Caco-2 (cell line): ENCODE measurements at places on chromosomes 12 and 14. TPM values are rescaled to one million over a fixed set of nuclear protein-coding genes. Genes with fewer than 3 reads are reported as not detected.
A peak's percentile ranks its signal among the peaks of the same experiment; 100 is the strongest.

Gene CISTR
- not detected in 2 replicates for total RNA-seq

GRCh38 chr12:96195845-96196451, 1.8 kb downstream of the ELK3 start:
- H3K4me3 ChIP-seq, result no peak overlapping the region
- no peaks in the 10 kb centered on the region; the same call in 1 of the 2 replicates for H3K4me1 ChIP-seq

- no peaks in the 10 kb centered on the region for H3K27me3 ChIP-seq
- H3K36me3 ChIP-seq, result no peaks in the 10 kb centered on the region
- DNase-seq, result no peak
These were observed 41.6 kb upstream of the RFX4 start for GRCh38 chr12:106541201-106541600.

DNA sequence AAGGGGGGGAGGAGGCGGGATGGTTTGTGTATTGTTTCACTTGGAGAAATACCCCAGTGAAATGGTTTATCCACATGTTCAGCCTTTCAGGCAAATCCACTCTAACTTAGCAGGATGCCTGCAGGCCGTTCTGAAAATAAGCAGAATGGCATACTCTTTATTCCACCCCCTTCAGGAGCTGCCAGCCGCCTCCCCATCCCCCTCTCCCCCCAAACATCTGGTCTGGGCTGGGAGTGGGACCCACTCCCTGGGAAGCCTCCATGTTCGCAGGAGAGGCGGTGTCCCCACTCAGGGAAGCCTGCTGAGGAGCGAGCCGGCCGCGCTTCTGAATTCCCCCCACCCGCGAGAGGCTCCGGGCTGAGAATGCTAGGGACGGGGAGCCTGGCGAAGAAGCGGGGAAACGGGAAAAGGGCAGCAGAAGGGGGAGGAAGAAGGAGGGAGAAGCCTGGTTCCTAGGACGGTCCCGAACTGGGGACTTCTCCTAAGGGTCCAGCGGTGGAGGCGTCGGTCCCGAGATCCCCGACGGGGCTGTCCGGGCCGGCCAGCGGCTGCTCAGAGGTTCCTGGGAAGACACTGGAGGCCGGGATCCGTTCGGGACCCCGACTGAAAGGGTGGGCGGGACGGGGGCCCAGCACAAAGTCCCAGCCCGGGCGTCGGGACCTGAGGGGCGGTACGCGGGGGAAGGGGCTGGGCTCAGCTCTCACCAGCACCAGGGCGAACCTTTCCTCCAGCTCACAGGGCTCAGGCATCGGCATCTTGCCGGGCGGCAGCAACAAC, 666 bp downstream of the FMNL3 start:
- peak overlapping the region; percentile 76 for H3K4me3 ChIP-seq
- H3K27me3 ChIP-seq, result no peaks in the 10 kb centered on the region
- H3K4me1 ChIP-seq, result peaks cover 5% of the 10 kb centered on the region; the same call in 1 of the 2 replicates
- H3K36me3 ChIP-seq, result no peaks in the 10 kb centered on the region
- no peak overlapping the region for H3K27ac ChIP-seq

DNA sequence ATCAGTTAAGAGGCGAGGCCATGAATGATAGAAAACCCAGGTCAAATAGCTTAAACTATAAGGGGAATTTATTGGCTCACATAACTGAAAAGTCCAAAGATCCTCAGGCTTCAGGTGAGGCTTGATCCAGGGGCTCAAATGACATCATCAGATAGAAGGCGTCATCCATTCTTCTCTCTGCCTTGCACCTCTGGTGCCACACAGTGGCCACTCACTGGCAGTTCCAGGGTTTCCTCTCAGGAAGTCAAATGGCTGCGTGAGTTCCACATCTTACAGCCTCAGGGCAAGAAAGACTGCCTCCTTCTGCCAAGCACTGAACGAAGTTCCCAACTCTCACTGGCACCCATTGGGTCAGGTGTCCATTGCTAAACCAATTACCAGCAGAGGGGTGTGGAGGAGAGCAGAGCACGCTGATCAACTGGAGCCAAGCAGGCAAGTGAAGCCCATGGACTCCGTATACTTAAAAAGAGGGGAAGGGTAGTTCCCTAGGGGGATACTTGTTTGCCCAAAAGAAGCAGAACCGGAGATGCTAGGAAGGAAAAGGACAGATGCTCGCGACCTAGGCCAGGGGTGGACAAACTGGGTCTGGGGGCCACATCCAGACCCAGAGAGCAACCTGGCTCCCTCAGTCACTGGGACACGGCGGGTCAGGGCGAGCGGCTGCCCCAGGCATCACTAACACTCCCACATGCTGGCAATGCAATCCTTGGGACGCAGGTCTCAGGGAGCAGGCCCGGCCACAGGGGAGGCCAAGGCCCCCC, 69.3 kb downstream of the SERPINA3 start:
- H3K27me3 ChIP-seq, result no peaks in the 10 kb centered on the region
- no peak overlapping the region for H3K27ac ChIP-seq
- no peaks in the 10 kb centered on the region for H3K36me3 ChIP-seq

DNA sequence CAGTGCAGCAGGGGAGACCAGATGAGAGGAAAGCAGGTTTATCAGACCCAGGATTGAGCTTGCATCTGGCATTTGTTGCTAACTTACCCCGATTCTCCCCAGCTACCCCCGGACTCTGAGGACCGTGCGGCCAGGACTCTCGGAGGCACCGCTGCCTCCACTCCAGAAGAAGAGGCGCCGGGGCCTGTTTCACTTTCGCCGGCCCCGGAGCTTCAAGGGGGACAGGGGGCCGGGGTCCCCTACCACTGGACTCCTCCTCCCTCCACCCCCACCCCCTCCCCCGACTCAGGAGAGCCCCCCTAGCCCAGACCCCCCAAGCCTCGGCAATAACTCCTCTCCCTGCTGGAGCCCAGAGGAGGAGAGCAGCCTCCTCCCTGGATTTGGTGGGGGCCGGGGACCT, 6.5 kb upstream of the CPNE6 start:
- H3K27me3 ChIP-seq, result no peaks in the 10 kb centered on the region
- no peaks in the 10 kb centered on the region for H3K36me3 ChIP-seq
- H3K4me1 ChIP-seq, result peaks cover 14% of the 10 kb centered on the region; the same call in 1 of the 2 replicates
- no peak overlapping the region for H3K4me3 ChIP-seq
- DNase-seq, result no peak

GRCh38 chr14:64125270-64125669, 168.9 kb downstream of the ESR2 start:
- H3K4me3 ChIP-seq, result no peak overlapping the region
- H3K27ac ChIP-seq, result no peak overlapping the region
- no peaks in the 10 kb centered on the region for H3K27me3 ChIP-seq

Gene DCN
- 0.95 TPM in 1 of 2 replicates, not detected in the other for total RNA-seq

Gene CLEC2A
- total RNA-seq, result not detected in 2 replicates

Gene NYNRIN
- total RNA-seq, result 5.9 and 6.1 TPM in 2 replicates

GRCh38 chr12:47070310-47070709, 9.1 kb upstream of the PCED1B start:
- H3K4me1 ChIP-seq, result no peaks in the 10 kb centered on the region
- no peaks in the 10 kb centered on the region for H3K36me3 ChIP-seq
- H3K27ac ChIP-seq, result no peak overlapping the region
- DNase-seq, result no peak

Gene SLC5A8
- total RNA-seq, result not detected in 2 replicates

DNA sequence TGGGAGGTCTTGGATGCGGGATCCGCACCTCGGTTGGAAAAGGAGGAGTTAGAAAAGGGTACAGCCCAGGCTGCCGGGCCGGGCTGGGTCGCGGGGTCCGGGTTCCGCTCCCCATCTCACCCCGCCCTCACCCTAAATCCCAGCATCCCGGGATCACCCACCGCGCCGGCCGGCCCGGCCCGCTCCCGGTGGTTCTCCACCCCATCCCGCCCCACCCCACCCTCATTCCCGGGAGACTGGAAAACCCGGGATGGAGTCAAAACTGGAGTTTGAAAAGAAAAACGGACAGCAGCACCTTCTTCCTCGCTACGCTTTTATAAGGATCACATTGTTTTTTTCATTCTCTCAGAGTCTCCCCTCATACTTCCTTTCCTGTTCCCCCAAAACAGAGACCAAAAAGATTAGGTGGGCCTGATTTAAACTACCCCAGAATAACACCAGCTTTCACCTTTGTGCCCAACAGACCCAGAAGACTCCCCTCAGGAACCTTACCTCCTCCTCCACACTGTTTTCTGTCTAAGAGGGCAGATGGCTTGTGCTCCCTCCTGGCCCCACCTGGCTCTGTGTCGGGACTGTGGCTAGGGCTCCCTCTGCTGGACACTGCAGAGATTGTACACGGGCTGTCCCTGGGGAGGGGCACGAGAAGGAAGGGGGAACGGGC, 2.8 kb downstream of the GLI1 start:
- H3K4me1 ChIP-seq, result peaks cover 10% of the 10 kb centered on the region
- DNase-seq, result peak; percentile 93
- peak overlapping the region; percentile 49 for H3K27ac ChIP-seq
- H3K27me3 ChIP-seq, result no peaks in the 10 kb centered on the region
- H3K36me3 ChIP-seq, result no peaks in the 10 kb centered on the region

Gene GPR84
- total RNA-seq, result not detected in 2 replicates

- no peaks in the 10 kb centered on the region for H3K36me3 ChIP-seq
- H3K27me3 ChIP-seq, result no peaks in the 10 kb centered on the region
- DNase-seq, result no peak
- H3K27ac ChIP-seq, result no peak overlapping the region
- no peaks in the 10 kb centered on the region for H3K4me1 ChIP-seq
These were observed 24.2 kb upstream of the SLC6A12 start for GRCh38 chr12:238116-238515.

- H3K27ac ChIP-seq, result no peak overlapping the region
- H3K36me3 ChIP-seq, result no peaks in the 10 kb centered on the region
- no peaks in the 10 kb centered on the region for H3K27me3 ChIP-seq
- peaks cover 33% of the 10 kb centered on the region for H3K4me1 ChIP-seq
These were observed 2.8 kb downstream of the TCP11L2 start for GRCh38 chr12:106305376-106305775.

Gene KRT73
- total RNA-seq, result not detected in 2 replicates

- no peak for DNase-seq
- H3K4me1 ChIP-seq, result no peaks in the 10 kb centered on the region
- no peak overlapping the region for H3K27ac ChIP-seq
- H3K4me3 ChIP-seq, result no peak overlapping the region
- H3K36me3 ChIP-seq, result no peaks in the 10 kb centered on the region
These were observed 392.8 kb downstream of the SOX5 start for GRCh38 chr12:23556661-23557060.

- no peaks in the 10 kb centered on the region for H3K36me3 ChIP-seq
- no peak overlapping the region for H3K4me3 ChIP-seq
- no peak overlapping the region for H3K27ac ChIP-seq
- H3K4me1 ChIP-seq, result no peaks in the 10 kb centered on the region
- H3K27me3 ChIP-seq, result no peaks in the 10 kb centered on the region
- DNase-seq, result no peak
These were observed 121.9 kb upstream of the SLC35F4 start for GRCh38 chr14:57987596-57988300.

DNA sequence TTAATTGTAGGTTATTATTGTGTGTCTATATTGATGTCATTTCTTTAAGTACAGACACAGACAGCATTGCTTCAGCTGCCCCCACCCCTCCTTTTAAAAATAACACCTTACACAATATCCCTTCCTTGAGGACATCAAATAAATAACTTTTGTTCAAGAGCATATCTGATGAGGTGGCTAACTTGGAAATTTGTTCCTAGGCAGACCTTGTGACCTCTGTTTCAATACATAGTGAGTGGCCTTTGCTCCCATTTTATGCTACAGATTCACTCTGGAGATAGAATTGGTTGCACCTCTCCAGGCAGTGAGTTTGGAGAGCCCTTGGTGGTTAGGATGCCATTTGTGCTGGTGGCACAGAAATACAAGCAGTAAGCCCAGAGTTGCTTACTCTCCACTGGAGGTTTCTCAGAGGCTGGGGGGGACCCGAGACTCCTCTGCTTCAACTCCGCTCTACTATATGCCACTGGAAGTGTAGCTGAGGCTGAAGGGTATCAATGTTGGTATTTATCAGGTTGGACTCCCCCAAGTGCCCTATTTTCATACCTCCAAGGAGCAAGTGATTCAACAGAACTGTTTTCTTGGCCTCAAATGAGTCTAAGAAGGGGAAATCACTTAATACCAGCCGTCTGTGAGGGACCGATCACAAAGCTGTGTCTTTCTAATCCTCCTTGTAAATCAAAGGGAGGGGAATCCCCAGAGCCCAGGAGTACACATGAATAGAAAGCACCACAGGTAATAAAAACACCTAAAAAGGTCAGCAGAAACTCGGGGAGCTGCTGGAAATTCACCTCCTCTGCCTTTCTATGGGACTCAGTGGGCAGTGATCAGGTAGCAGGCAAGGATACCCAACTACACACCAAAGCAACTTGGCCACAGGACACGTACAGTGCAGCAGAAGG, 463.1 kb downstream of the RAD51B start:
- no peaks in the 10 kb centered on the region for H3K36me3 ChIP-seq
- H3K27ac ChIP-seq, result no peak overlapping the region
- DNase-seq, result no peak
- H3K27me3 ChIP-seq, result no peaks in the 10 kb centered on the region

DNA sequence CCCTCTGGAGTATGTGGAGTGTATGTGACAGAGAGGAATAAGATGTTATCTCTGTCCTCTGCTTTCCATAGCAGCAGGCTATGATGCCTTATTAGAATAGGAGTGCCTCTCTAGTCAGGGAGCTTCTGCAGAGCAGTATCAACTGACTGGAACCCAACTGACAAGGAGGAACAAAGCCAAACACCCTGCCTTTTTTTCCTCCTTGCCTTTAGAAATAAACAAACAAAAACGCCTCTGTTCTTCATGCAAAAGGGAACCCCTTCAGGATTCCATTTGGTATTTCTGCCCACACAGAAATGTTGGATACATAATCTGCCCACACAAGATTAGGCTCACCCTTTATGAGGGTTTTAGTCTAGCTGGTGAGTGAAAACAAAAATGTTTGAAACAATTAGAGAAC, 50.3 kb downstream of the VRK1 start:
- H3K36me3 ChIP-seq, result no peaks in the 10 kb centered on the region; the same call in 1 of the 2 replicates
- H3K27me3 ChIP-seq, result no peaks in the 10 kb centered on the region
- no peak overlapping the region for H3K27ac ChIP-seq

DNA sequence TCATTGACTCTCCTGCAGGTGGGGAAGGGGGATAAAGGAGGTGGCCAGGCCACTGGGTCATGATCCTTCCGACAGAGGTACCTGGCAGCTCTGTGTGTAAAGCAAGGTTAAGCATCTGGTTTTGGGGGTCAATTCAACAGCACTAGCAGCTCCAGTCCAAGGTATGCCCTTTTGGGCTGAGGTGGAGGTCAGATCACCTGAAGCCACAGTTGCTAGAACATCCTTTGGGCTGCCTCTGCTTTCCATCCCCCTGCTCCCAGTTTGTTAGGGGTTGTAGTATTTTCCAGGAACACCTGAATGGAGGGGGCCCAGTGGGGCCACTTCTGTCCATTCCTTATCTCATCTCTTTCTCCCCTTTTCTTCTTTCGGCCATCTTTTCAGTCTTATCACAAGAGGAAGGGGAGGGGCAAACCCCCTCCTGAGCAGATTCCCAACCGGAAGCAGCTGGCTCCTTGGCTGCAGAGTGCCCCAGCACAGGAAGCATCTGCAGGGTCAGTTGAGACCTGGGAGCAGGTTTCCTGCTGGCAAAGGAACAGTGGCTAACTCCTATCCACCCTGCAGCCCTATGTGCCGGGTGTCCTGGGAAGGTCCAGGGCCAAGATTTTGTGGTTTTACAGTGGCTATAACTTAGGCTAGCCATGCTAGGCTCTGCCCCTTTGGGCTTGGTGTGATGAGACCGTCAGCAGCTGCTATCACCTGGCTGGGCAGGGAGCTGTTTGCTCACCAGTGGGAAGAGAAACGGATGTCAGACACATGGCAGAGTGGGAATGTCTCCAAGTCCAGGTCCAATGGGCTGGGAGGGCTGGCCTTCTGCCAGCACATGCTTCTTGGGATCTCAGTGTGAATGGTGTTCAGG, 40.2 kb downstream of the SH2B3 start:
- H3K36me3 ChIP-seq, result peaks cover 5% of the 10 kb centered on the region
- H3K4me3 ChIP-seq, result no peak overlapping the region
- H3K27me3 ChIP-seq, result no peaks in the 10 kb centered on the region
- no peak for DNase-seq

Gene SLC10A1
- 2.6 and 3.8 TPM in 2 replicates for total RNA-seq

Gene NEUROD4
- not detected in 2 replicates for total RNA-seq
